ENCODE measurements at places on chromosomes 11 and 22.
A peak's percentile ranks its signal among the peaks of the same experiment; 100 is the strongest.

GRCh38 chr11:30128269-30128932 lies 102.4 kb upstream of the FSHB start:
- DNase-seq = peak; percentile 44

DNA sequence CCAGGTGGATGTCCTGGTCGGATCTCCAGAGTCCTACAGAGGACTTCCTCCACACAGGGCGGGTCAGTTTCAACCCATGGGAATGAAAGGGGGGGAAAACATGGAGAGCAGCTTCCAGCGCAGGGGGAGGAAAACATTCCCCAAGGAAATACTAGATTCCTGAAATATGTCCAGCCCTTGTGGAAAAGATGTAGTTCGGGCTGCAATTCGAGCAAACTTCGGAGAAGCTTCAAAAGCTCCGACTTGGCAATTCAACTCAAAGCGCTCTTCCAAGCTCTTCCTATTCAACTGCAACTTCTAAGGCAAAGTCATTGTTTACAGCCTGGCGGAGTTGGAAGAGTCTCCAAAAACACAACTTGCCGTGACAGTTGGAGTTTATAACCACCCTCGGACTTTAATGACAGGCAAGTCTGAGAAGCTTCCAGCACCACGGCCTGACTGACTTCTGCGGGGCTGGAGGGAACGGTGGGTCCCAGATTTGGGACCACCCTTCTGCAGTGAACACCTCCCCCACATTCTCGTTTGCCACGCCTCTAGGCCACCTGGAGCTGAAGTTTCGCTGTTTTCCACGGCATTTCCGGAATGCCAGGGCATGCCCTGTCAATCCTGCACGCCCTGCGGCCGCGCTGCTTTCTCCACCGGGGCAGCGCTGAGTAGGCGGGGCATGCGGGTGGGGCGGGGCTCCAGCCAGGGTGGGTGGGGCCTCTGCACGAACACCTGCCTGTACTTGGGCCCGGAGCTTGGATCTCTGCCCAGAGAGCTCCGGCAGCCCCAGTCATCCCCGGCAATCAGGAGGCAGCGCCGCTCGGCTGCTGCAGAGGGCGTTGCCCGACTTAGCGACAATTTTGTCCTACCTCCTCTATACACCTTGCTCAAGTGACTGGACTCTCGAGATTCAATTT lies 49.0 kb upstream of the BIRC3 start:
- peak; percentile 67 for DNase-seq

DNA sequence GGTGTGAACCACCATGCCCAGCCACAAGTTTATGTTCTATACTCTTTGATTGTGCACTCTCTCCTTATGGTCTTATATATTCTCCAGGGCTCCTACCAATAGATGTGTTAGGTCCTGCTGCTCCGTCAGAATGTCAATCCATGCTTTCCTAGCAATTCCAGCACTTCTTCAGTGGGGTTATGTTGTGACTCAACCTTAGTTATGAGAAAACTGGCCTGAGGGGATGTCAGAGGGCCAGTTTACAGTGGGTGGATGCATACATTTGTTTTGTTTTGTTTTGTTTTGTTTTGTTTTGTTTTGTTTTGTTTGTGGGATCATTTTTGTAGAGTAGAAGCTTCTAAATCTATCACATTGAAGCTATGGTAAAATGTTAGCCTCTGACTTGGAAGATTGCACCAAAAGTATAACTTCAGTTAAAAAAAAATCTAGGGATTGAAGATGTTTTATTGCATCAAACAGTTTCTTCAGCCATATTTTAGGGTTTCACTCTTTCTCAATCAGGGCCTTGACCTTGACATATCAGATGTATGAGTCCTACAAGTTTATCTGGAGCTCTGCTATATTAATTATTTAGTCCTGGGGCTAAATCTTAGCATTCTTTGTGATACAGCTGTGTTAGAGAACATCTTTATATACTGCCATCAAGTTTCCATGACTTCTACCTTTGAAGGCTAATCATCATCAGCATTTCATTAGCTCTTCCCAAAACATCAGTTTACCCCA lies 191.6 kb upstream of the CNTN5 start:
- no peak for DNase-seq

DNA sequence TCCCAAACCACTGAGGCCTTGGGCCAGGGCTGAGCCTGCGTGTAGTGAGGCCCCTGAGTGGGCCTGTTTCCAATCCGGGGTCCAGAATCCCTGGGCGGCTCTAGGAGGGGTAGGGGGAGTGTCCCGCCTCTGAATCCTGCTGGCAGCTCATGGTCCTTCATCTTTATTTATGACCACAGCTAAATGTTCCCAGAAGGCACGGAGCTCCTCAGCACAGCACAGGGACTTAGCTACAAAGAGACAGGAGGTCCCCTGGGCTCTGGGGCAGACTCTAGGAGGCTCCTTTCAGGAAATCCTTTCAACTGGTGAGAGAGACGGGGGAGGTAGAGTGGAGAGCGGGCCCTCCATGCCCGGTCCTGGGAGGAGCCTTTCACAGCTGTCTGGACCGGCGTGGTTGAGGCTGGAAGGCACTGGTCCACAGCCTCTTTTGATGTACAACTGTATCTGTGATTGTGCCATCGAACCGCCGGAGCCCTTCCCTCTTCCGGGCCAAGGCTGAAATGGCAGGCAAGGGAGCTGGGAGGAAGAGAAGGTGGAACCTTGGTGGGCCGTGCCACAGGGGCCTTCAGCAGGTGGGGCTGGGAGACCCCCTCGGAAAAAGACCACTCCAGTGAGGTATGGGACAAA lies 46.8 kb downstream of the SCUBE1 start:
- no peak for DNase-seq

DNA sequence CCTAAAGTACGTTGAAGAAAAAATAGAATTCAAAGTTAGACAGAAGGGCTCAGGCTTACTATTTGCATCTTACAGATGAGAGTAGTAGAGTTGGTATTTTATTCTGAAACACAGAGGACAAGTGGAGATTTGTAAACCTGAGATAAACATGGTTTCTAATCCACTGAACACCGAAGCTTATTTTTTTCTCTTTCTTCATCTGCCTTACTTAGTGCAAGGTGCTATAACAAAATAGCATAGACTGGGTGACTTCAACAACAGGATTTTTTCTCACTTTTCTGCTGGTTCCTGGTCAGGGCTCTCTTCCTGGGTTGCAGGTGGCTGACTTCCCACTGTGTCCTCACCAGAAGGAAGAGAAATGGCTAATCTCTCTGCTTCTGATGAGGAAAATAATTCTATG lies 2.1 kb upstream of the HBG1 start:
- no peak for DNase-seq

DNA sequence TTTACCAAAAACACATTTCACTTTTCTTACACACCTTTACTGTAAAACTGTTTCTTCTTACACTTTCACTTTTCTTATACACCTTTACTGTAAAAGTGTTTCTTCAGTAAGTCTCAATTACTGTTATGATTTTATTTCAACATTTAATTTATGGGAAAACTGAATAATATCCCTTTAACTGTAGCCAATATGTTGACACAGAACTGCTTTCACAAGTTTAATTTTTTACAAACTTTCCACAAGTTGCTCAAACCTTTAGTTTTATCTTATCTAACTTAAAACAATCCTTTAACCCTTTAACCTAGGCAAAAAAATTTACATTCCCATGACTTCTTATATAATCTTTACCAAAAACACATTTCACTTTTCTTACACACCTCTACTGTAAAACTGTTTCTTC lies 63.3 kb upstream of the OR5AN1 start:
- DNase-seq = no peak

DNA sequence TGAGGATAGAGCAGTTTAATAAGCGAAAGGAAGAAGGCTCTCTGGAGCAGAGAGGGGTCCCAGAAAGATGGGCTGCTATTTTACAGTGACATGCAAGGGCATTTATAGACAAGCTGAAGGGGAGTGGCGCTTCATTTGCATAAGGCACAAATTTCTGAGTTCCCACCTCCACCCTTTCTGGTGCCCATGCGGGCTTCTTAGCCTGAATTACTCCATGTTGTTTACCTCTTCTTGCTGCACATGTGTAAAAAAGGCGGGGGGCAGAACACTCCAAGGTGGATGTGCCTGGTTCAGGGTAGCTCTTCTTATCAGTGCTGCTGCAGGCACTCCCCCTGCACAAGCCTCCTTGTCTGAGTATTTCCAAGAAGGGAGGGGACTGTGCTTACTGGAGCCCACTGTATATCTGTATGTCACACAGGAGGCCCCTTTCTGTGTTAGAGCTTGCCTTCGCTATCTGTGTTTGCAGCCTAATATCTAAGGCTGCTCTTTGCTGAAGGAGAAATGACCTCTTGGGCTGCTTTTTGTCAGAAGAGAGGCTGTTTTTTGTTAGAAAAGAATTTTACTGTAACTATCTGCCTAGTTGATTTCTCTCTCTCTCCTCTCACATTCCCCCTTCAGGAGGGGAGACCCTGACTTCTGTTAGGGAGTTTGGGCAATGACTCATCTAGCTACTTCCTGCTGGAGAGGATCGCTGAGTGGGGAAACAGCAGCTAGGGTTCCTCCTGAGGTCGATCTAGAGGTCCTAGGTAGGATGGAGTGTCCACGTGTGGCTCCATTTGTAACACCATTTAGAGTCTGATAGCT lies 1057.0 kb upstream of the CNTN5 start:
- no peak for DNase-seq

DNA sequence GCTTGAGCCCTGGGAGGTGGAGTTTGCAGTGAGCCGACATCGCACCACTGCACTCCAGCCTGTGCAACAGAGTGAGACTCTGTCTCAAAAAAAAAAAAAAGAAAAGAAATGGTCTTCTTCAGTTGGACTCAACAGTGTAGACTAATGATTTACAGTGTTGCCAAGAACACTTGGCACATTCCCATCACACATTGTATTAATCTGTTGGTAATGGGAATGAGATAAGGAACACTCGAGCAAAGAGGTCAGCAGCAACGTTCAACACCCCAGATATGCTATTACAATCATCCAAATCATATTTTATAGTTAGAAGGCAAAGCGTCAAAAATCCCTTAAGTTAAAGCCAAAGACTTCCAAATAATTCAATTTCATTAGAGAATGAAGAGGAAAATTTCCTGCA lies 14.5 kb downstream of the CDON start:
- DNase-seq = no peak

GRCh38 chr11:2139123-2139521 lies at the start of gene IGF2:
IGF2 (minus strand) TSS chr11:2139389; CDS start chr11:2135523, 3,866 bp downstream.
- DNase-seq = no peak

DNA sequence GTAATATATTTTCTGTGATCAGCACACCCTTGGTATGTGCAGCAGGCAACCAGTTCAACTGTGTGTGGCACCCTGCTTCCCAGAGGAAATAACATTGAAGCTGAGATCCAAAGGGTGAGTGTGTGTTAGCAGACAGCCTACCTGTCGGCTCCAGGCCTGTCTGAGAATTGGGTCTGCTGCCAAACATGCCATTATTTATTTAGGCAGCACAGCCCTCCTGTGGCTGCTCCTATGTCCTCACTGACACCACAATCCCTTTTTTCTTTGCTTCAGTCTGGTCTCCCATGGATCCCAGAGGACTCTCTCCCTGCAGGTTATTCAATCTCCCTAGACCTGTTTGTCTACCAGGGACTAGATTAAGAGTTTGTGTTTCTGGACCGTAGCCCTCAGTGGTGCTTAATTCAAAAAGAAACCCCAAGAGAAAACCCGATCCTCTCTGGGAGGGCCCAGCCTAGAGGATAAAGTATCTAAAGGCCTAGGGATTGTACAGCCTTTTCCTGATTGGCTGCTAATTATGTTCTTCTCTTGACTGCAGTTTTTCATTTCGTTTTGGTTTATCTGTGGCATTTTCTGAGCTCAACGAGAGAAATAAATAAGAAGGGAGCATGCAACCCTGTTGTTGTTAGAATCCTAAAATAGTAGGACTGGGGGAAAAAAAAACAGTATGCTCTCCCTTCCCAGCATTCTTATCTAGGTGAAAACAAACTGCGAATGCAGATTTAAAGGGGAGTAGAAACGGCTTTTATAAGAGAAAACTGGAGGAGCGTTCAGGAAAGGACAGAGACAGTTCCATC lies 24.1 kb downstream of the KCNE3 start:
- no peak for DNase-seq

DNA sequence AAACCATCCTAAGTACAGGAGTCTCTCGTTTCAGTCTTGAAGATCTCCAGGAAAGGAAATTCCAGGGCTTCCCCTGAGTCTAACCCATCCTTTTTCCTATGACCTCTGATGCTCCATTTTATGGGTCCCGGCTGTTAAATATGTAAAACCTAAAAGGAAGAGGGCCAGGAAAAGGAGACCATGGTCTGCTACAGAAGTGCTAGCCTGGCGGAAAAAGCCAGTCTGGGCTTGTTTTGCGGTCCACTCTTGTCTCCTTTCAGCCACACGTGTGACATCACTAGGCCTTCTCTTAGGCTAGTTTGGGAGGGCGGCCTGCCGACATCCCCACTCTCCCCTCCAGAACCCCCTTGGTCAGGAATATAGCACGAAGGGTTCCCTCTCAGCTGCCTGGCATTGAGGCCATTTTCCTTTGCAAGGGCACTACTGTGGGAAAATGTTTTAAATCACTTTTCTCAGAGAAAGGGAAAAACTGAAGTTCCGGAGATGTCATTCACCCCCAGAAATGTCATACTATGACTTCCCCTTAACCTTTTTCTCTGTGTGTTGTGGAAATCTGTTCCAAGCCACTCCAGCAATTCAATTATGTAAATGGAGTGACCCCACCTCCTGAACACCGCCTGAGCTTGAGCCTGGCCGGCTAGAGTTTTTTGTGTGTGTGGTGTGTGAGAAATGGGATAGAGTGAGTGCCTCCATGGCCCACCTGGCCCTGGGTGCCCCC lies 86.9 kb downstream of the UBASH3B start:
- no peak for DNase-seq

GRCh38 chr11:55697817-55698216 lies 35.8 kb downstream of the OR4C6 start:
- DNase-seq = peak; percentile 82

GRCh38 chr22:31229402-31230079 lies 17.4 kb downstream of the LIMK2 start:
- peak; percentile 65 for DNase-seq

GRCh38 chr11:62574363-62575071 lies 826 bp upstream of the EEF1G start:
- peak; percentile 35 for DNase-seq

DNA sequence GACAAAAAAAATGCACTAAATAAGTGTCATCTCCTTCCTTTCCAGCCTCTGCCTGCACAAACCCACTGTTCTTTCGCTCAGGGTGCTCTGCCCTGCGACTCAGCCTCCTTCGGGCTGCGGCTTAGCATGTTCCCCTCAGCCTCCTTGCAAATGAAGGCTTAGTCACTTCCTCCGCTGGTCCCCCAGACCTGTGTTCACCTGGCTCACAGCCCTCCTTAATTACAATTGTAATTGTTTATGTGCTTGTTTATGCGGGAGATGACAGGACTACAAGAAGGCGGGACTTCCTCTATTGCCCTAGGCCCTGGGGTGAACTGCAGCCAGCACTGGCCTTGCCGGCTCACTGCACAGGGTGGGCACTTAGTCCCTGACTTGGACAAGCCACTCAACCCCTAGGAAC lies 303.6 kb downstream of the KIRREL3 start:
- DNase-seq = no peak

DNA sequence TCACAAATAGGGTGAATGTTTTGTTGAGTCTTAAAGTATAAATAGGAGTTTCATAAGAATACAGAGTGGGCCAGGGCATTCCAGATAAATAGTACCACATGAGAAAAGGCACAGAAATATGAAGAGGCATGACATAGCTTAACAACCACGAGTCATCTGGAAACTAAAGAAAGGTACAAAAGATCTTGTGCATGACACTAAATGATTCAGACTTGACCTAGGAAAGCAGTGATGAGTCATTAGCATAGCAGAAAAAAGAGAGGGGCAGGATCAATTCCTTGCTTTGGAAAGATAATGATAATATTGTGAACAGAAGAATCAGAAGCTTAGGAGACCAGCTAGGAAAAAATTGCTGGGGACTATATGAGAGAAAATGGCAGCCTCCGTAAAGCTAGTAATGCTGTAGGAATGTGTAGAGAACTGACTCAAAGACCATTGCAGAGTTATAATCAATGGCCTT lies 47.6 kb upstream of the FIBIN start:
- no peak for DNase-seq
